T47D (cell line): ENCODE measurements at places on chromosomes 7 and 10.
A peak's percentile ranks its signal among the peaks of the same experiment; 100 is the strongest.

DNA sequence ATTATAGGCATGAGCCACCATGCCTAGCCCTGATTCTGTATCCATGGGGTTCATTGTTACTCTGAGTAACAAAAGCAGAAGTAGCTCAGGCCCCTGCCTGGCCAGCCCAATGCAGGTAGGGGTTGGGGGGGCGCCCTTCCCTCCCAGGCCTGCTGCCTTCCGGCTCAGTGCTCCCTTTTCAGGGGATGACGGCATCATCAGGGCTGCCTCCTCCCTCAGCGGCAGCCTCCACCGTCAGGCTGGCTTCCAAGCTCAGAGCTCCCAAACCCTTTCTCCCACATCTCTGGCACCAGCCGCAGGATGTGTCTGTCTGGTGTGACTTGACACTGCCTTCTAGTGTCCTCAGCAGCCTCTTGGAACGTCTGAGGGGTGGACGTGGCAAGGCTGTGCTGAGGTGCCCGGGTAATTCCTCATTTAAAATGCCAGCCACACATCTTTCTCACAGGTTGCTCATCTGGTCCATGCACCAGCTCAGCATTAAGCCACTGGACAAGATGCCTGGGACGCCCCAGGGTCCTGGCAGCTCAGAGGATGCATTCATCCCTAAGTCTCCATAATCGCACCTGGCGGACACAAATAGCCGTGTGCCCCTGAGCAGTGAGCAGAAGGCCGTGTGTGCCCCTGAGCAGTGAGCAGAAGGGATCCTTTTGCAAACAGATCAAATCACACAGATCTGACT is 38.2 kb downstream of the PAPOLB start:
- no peak for DNase-seq

- peak; percentile 74 for DNase-seq
Observed at GRCh38 chr7:92461027-92462003, 14.0 kb downstream of the GATAD1 start.

DNA sequence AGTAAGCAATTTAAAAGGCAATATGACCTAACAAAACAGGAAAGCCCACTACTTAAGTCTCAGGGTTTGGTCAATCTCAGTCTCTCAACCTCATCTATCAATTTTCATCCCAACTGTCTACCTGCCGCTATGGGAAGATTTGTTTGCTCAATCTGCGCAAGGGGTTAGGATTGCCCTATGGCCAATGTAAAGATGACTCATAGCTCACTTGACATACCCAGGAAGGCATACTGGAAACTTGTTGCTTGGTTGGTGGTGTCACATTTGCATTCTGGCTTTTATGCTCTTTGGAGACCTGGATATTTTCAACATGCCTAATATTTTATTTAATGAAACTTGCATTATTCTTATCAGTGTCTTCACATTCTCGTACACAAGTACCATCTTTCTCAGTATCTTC is 78.1 kb upstream of the TMEM196 start:
- DNase-seq = no peak

DNA sequence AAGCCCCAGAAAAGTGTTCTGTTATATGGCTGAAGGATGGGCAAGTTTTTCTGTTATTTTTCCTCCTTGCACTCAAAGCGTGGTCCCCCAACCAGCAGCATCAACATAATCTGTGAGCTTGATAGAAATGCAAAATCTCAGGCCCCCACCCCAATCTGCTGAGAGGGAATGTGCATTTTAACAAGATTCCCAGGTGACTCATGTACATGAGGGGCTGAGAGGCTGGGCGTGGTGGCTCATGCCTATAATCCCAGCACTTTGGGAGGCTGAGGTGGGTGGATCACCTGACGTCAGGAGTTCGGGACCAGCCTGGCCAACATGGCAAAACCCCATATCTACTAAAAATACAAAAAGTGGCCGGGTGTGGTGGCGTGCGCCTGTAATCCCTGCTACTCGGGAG is 326.8 kb upstream of the PODXL start:
- no peak for DNase-seq

DNA sequence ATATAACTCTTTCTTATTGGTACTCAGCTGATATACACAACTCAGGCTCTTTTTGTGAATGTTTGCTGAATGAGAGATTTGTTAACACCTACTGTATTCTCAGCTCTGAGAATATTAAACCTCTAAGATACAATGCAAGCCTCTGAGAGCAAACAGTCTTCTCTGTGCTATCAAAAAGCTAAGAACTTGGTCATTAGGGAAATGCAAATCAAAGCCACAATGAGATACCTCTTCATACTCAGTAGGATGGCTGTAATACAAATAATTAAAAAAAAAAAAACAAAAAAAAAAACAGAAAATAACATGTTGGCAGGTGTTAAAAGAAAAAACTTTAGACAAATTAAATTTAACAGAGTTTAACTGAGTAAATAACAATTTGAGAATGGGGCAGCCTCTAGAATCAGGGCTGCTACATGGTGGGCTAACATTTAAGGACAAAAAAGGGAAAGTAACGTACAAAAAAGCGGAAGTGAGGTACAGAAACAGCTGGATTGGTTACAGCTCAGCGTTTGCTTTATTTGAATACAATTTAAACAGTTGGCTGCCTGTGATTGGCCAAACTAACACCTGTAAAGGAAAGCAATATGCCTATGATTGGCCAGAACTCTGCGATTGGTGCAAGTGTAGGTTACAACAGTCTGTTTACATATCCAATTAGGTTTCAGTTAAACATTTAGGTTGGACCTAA is 14.8 kb upstream of the MTURN start:
- no peak for DNase-seq

DNA sequence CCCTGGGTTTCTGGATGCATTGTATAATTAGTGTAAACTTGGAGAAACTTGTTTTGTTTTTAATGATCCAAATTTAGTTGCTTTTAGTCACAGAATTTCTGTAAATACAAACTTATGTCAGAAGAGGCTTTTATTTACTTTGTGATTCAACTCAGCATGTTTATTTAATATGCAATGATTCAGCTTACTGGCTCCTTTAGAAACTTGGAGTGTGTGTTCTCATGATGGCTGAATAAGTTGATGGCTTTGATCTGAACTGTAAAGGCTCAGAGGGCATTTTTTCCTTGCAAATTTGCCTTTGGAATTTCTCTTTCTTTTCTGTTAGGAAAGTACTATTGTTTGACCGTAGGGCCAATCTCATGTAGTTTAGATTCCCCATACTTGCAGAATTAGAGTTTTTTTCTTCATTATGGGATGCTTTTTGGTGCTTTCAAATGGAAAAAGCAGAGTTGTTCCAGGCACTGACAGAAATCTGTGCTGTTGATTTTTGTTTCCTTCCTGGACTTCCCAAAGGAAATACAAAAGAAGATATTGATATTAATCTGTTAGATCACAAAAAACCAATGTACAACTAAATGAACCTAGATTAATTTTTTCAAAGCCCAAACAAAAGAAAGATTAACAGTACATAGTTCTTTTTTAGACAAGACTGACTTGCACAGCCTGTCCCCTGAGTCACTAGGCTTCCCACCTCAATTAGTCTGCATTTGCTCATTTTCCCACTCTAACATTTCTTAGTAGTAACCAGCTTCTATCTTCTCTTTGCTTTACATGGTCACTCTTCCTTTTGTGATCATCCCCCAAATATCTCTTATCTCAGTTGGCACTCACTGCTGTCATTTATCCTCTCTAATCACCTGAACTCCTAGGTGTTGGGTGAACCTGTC is 96.8 kb upstream of the AGR3 start:
- no peak for DNase-seq

DNA sequence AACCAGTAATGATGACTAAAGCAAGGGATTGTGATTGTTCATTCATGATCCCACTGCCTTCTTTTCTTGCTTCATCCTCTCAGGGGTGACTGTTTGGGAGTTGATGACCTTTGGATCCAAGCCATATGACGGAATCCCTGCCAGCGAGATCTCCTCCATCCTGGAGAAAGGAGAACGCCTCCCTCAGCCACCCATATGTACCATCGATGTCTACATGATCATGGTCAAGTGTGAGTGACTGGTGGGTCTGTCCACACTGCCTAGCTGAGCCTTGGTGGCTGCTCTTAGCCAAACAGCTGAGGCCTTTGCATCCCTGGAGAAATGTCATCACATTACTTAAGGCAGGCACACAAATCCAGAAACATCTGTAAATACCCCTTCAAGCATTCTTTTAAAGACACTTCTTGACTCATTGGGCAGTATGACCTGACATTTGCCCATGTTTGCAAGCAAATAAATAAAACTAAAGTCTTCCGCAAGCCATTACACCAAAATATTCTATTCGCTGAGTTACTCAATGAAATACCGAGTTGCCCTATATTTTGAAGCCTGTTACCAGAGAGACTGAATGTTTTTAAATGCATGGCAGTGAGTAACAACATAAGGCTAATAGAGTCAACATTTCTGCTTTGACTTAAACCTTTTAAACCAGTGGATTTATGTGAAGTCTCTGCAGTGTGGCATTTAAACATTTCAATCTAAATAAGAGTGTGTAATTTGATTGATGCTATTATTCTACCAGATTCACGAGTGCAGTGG is 166.3 kb upstream of the LANCL2 start:
- DNase-seq = no peak

- DNase-seq = no peak
Observed at GRCh38 chr7:157301610-157302120, 35.1 kb upstream of the DNAJB6 start.

DNA sequence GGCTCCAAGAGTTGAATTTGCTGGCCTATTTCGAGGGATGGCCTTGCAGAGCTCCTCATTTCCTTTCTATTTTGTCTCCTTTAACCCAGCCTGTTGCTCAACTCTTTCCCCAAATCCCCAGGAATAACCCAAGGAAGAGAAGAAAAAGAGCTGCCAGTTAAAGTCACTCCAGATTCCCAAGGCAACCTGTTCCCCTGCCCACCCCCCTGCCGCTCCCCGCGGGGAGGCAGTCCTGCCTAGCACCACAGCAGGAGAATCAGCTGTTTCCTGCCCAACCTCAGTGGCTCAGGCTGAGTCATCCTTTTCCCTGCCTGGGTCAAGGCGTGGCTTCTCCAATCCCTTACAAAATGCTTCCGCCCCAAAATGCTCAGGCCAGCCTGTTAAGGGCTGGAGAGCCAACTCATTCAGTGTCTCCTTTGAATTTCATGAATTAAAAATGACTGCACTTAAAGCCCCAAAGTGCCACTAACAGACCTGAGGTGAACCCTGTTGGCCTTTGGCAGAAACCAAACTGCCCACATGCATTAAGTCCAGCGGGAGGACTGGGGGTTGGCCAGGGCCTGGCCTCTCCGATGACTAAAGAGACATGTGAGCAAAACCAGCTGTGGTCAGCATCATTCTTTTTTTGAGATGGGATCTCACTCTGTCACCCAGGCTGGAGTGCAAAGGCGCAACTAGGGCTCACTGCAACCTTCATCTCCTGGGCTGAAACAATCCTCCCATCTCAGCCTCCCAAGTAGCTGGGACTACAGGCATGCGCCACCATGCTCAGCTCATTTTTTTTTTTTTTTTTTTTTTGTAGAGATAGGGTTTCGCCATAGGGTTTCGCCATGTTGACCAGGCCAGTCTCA is 83.2 kb upstream of the KIF5B start:
- peak; percentile 12 for DNase-seq

DNA sequence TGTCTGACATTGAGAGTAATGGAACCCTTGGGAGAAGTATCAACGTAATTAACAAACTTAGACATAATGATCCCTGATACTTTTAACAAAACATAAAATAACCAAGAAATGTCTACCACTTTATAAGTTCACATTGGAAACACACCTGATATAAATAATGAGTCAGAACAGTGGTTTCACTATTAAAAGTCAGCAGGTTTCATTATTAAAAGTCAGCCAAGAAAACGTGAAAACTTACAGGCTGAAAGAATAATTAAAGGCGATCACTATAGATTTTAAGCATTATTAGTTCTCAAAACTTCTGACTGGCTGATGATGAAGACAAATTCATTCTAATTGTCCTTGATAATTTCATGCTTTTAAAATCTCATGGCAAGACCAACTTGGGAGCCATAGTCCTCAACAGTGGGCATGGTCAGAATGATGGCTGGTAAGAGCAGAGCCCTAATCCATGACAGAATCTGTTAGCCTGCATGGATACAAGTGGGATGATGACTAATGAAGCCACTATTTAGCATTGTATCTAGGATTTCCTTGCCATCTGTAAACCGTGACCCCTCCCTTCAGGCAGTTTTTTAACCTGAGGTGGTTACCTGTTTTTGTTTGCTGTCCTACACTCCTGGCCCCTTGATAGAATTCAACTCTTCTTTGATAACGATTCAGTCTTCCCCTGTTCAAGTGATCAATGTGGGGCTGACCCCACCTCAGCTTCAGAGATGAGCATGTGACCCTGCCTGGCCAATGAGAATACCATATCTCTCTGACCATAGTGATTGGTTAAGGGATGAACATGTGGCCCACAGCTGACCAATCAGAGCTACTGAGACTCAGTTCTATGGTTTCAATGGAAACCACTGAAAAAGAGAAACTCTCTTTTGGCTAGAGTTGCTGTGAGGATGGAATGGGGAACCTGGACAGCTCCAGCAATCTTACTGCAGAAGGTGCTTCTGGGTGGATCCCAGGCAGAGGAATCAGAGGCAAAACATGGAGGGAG is 151.0 kb downstream of the PLPP4 start:
- DNase-seq = no peak

DNA sequence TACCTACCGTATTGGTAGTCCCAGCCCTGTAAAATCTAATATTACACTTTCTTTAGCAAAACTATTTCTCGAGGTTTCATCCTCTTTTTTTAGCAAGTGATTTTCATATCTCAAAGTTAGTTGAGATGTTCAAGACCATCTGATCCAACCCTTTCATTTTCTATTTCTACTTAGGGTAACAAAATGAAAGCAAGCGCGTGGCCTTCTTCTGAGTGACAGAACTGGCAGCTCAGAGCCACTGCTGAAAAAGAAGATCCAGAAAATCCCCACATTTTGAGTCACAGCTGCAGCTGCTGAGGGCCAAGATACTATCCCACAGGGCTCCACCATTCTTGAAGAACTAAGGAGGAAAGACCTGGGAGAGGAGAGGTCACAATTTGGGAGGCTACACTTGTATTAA is 24.8 kb upstream of the ZNF800 start:
- DNase-seq = no peak

DNA sequence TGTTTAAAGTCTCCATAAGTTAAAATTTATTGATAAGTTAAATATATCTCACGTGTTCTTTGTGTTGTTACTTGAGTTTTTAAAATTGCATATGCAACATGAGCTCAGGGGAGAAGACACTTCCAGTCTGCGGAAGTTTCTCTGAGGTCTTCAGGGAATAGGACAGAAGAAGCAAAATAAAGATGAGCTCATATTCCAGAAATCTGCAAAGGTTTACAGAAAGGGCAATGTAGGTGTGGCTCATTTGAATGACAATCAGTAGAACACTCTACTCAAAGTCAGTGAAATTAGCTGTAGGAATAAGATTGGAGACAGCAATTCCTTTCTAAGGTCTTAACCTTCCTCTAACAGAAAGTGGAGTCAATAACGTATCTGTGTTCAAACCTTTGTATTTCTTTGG is 53.7 kb downstream of the CACNA2D1 start:
- no peak for DNase-seq
